ENCODE measurements at places on chromosomes 7 and 10.

DNA sequence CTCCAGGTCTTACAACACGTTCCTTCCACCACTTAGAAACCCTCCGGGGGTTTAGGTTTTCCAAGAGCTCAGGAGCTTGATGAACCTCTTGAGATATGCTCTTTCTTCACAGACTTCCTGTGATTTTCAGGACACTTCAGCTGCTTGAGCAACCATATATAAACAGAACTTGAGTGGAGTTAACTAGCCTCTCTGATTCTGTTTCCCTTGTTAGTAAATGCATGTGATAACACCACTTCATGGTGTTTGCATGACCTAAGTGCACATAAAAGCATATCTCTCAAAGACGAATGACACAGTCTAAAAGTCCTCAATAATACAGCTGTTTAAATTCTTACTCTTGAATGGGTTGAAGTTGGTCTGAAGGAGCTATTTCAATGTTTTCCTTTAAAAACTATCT, 9.9 kb downstream of the PRR15 start:
- no peak for DNase-seq

- DNase-seq = no peak
Measured at GRCh38 chr10:123021517-123021916, 12.7 kb downstream of the ACADSB start.

GRCh38 chr7:14219125-14219524, 229.7 kb upstream of the ETV1 start:
- DNase-seq = no peak

GRCh38 chr7:105742787-105743186, 133.6 kb downstream of the ATXN7L1 start:
- DNase-seq = no peak

GRCh38 chr7:73623798-73624668, at the start of gene MLXIPL:
MLXIPL (minus strand) TSS chr7:73624522; CDS start chr7:73624492, 30 bp downstream.
- DNase-seq = peak; percentile 28

- DNase-seq = no peak
Measured at GRCh38 chr10:117360994-117361667, 14.1 kb downstream of the PDZD8 start.

- no peak for DNase-seq
Measured at GRCh38 chr7:103689255-103689654, 243.2 kb upstream of the SLC26A5 start.

DNA sequence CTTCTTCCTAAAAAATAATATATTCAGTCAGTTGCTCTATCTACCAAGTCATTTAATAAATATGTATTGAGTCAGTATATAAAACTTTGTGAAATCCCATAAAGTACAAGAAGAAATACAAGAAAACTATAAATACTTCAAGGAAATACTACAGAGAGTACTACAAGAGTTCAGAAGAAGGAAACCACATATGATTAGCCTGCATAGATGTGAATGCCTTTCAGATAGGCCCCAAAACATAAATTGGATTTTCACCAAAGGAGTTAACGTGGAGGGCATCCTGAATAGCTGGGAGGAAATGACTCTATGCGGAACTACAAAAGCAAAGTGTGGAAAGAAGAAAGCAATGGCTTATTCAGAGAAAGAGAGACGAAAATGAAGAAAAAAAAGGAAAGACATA, 120.1 kb downstream of the LRRN3 start:
- DNase-seq = no peak

GRCh38 chr7:148412691-148413090, 177.9 kb upstream of the C7orf33 start:
- DNase-seq = no peak

DNA sequence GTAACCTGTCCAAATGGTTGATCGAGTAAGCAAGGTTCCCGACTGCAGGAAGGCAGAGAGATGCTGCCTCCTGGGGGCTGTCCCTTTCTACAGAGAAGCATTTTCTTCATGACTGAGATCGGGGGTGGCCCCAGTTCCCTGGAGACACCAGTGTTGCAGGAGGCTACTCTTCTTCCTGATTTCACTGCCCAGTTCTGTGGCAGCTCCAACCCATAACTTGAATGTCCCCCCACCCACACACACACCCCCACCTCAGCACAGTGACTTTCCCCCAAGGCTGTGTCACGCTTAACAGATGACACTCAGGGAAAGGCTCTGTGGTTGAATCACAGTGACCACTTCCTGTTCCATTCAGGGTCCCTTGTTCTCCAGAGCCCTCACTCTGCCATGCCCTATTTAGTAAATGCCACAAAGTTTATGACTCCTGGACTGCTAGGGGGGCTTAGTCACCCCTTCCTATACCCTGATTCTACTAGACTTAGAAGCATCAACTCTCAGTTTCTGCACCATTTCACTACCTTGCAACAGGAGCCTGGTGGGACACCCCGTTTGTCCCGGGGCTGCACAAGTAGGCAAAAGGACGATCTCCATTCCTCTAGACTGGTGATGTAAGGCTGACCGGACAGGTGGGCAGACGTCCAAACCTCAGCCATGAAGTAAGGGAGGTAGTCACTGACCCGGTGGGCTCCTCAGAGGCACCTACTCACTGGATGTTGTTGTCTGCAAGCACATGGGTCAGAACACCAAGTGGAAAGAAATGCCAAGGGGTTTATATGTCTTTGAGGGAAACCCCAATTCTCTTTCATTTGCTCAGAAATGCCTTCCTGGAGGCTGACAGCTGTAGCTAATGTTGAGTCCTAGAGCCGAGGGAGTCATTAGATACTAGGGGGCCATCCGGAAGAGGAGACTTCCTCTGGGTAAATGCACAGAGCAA, 31.3 kb upstream of the SMC3 start:
- DNase-seq = peak; percentile 76

DNA sequence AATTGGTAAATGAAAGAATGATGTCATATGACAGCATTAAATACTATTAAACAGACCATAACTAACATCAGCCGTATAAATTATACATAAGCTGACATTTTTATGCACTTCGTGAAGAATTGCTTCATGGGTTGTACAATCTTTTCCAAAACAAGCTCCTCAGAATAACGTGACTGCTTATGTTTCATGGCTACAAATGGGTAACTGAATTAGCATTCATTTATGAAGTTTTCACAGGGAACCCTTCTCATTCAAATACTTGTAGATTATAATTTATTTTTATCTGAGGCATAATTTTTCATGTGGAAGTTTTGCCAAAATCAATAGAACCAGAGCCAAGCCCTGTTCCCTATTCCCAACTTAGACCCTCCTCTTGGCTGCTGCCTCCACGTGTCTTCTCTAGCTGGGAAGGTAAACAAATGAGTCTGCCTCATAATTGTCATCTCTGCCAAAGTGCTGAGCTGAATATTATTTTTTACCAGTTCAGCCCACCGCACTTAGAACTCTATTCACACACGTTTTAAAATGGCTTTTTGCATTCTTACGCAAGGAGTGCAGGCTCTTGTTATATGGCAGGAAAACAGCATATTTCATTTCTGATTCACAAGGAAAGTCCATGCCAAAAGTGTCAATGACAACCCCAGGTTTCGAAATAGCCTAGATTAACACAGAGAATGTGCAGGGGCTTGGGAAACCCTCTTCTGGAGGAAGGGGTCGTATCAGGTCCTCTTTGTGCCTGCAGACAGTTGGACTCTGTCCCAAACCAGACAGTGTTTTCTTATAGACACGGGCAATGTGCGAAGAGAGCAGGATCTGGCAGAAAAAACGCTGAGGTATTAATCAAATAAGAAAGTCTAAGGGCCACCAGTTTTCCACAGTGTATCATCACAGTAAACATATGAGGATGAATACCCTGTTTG, 370.7 kb upstream of the MGMT start:
- DNase-seq = no peak

DNA sequence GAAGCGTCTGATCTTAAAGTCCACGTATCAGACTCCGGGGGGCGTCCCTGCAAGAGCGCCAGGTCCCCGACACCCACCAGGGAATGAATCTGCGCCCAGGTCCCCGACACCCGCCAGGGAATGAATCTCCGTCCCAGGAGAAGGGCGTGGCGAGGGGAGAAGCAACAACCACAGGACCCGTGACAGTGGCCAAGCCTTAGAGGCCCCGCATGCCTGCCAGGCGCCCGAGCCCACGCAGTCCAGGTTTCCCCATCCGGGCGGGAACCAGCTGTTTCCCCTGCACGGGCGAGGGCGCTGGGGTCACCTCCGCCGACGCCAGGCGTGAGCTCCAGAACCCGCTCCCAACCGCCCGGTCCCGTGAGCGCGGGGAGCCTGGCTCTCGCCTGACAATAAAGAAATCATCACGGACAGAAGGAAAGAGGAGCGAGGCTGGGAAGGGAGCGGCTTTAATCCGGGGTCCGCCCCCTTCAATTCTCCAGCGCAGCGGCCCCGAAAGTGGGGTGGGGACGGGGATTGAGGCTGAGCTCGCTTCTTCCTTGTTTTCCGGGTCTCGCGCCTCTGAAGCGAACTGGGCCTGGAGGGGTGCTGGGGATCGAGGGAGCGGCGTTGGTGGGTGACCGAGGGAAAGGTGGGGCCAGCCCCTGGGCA, 29.0 kb upstream of the BMS1 start:
- DNase-seq = no peak

DNA sequence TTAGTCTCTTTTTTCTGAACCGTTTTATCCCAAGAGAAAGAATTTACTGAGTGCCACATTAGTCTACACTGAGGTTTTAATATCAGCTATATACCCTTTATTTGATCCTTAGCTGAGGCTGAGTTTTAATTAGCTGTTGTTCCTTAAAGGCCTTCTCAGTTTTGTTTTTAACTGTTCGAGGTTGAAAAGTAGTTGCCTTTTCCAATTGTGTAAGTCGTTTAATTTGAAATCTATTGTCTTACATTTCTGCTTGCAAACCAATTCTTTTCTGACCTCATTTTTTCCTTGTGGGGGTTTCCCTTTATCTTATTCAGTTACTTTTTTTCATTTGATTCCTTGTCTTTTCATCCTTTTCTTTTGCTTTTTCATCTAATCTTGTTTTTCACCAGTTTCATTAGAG, 30.8 kb downstream of the UMAD1 start:
- no peak for DNase-seq

- no peak for DNase-seq
Measured at GRCh38 chr10:112724404-112724991, 225.5 kb upstream of the TCF7L2 start.

DNA sequence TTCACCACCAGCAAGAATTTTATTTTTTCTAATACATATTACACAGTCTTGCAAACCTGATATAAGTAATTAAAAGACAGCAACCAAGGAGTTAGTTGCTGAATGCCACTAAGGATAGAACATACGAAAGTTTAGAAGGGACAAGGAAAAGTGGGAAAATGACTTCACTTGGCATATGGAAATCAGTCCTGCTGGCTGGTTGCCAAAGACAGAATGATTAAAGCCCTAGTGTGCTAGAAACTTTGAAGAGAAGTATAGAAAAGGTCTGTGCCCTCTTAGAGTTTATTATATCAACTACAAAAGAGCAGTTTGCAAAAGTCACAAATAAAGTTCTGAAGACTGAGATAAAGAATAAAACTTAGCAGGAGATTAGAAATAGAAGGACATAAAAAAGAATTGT, 5.8 kb upstream of the YAE1 start:
- DNase-seq = no peak

GRCh38 chr10:123140164-123140982, 4.6 kb downstream of the HMX3 start:
- DNase-seq = no peak
